ENCODE measurements at places on chromosomes 1 and 21.
A peak's percentile ranks its signal among the peaks of the same experiment; 100 is the strongest.

GRCh38 chr1:86504137-86504479 is 35.4 kb downstream of the CLCA1 start:
- DNase-seq = no peak

- no peak for DNase-seq
Measured at GRCh38 chr1:167200749-167201148, 19.9 kb upstream of the POU2F1 start.

- no peak for DNase-seq
Measured at GRCh38 chr1:37448691-37449417, 25.5 kb upstream of the ZC3H12A start.

GRCh38 chr1:2583871-2584351 is 2.7 kb upstream of the PRXL2B start:
- no peak for DNase-seq

GRCh38 chr1:34070201-34070836 is 94.7 kb downstream of the CSMD2 start:
- DNase-seq = no peak

DNA sequence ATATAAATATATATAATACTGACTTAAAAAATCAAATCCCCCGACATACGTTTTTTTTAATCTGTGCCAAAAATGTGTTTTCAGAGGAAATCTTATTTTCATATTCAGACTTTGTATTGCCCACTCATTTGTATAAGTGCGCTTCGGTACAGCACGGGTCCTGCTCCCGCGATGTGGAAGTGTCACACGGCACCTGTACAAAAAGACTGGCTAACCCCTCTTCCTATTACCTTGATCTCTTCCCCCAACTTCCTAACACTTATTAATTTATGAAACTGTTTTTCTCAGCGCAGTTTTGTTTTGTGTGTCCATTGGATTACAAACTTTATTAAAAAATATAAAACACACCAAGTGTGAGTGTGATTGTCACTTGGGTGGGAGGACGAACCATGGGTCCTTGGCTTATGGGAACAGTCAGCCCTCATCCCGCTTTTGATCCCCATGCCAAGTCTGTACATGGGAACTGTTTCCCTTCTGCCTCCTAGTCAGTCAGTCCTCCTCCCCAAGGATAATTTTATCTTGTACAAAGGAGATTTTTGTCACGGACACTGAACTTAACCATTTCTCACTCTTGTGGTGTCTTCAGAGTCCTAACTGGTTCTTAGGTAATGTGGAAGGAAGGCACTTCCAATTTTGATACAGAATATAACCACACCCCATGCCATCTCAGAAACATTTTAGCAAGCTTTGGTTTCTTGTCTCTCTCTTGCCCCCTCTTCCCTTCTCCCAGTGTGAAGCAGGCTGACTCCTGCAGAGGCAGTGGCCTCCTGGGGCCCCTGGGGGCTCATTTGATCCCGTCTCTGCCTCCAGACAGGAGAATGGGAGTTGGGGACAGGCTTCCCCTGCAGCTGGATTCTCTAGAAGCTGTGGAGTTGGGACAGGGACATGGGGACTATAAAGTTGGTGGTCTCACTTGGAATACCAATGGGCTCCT is 35.5 kb downstream of the ZBTB17 start:
- peak; percentile 32 for DNase-seq

DNA sequence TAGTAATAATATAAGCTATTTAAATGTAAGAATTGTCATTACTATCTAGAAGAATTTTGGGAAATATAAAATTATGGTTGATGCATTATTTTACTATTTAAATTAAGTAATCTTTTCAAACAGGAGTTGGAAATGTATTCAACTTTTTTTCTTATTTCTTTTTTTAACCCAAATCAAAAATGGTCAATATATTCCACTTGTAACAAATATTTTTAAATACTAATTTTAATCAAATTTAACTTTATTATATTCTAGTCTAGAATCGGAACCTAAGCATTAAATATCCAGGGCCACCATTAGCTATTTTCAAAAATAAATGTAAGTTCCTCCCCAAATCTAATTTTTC is 37.2 kb upstream of the S1PR1 start:
- no peak for DNase-seq

GRCh38 chr21:16195538-16195910 is 465.7 kb downstream of the USP25 start:
- no peak for DNase-seq

GRCh38 chr21:46618738-46619379 is 14.0 kb upstream of the S100B start:
- DNase-seq = no peak

- DNase-seq = no peak
Measured at GRCh38 chr1:212498283-212499040, 65.7 kb downstream of the NENF start.

DNA sequence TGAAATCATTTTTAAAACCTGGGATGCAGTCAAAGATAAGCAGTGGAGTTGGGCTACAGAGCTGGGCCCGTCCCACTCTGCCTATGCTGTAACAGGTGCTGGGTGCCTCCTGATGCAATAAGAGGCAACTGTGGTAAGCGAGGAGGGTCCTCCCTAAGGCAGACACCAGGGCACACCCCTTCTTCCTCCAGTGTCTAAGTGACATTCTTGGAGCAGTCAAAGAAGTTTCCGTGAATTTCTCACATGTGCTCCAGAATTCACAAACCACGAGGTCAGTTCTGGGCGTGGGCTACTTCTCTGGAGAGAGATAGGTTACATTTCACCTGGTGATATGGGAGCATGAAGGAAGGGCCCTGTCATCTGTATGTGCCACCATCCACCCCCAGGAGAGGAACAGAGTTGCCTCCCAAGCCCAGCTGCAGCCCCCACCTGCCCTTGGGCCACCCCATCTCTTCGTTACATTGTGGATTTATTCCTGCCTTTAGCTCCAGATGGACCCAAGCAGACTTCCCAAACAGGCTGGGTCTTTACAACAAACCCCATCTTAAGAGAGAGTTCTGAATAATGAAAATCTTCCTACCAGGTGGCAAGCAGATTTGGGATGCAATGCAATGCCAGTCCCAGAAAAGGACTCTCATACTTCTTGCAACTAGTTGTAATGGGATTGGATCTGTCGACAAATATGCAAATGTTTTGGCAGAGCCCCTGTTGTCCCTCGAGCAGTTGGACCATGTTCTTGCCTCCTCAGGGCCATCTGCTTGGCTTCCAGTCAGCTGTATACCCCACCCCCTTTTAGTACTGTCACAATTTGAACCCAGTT is 82.5 kb upstream of the CNTN2 start:
- no peak for DNase-seq

DNA sequence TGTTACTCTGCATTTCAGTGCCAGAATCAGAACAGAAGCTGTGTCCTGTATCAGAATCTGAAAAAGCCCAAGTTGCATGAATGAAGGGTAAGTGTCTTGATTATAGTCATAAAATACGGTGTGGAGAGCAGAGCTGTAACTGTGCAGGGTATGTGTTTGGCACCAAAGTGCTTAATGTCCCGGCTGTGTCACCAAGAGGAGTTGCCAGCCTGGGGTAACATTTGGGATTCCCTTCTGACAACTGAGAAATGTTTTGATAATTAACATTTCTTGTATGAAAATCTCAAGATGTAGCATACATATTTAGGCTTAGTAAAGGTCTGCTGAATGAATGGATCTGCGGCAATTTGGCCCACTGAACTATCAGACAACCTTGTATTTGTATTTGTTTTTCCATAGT is 33.3 kb downstream of the AKNAD1 start:
- DNase-seq = no peak

GRCh38 chr1:200558866-200559459 is 61.6 kb downstream of the KIF14 start:
- no peak for DNase-seq

DNA sequence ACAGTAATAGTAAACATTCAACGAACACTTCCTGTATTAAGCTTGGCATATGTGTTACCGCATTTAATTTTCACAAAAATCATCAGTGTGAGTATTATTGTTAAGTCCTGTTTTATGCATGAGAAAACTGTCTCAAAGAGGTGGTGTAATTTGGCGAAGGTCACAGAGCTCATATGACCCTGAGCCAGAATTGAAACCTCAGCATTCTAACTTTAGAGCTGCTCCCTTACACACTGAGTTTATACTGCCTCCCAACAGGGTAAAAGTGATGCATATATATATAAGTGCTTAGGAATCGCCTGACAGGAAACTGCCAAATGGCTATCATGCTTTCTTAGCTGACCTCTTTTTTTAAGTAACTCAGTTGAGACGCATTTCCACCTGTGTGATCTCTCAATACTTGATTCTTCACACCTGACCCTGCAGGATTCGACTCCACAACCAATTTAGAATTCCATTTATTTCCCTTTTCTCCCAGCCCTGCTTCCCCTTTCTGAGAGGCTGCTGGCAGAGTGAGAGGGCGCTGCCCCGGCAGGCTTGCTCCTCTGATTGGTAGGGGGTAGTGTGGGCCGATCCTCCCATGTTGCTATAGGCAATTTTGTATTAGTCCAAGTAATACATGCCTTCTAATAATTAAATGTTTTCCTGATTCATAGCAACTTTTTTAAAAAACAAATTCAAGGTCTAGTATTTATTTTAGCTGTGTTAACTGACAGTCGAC is 40.5 kb downstream of the ZBTB40 start:
- DNase-seq = no peak

DNA sequence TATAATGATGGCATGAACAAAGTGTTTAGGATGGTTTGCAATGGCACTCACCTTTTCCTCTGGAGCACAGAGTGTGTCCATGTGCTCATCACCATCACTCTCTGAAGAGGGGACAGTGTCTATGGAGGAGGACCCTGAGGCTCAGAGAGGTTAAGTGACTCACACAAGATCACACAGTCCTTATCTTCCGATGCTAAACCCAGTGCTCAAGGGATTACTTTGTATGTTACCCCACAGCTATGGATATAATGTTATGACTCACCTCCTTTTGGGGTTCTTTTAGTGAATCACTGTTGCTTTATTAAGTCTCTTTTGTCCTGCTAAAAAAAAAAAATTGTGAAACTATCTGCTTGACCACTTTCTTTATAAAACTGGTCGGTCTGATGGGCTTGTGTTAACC is 67.6 kb downstream of the TENT5C start:
- DNase-seq = no peak

- DNase-seq = no peak
Measured at GRCh38 chr21:33033961-33034413, 8.3 kb downstream of the OLIG2 start.

DNA sequence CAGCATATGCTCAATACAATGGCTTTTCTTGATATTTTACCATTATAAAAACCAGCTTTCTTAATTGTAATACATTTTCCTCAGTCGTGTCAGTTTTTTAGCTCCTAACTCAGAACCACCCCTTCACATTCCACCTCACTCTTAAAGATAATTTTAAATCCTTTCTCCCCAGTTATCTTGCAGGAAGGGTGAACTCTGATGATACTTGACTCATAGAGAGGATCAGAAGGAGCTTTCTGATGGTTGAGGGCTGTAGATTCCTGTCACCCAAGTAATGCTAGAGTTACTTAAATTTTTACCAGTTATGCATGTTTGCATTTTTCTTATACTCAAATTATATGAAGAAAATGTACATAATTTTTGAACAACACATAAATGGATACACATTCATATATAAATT is 233.7 kb downstream of the NCAM2 start:
- DNase-seq = no peak

DNA sequence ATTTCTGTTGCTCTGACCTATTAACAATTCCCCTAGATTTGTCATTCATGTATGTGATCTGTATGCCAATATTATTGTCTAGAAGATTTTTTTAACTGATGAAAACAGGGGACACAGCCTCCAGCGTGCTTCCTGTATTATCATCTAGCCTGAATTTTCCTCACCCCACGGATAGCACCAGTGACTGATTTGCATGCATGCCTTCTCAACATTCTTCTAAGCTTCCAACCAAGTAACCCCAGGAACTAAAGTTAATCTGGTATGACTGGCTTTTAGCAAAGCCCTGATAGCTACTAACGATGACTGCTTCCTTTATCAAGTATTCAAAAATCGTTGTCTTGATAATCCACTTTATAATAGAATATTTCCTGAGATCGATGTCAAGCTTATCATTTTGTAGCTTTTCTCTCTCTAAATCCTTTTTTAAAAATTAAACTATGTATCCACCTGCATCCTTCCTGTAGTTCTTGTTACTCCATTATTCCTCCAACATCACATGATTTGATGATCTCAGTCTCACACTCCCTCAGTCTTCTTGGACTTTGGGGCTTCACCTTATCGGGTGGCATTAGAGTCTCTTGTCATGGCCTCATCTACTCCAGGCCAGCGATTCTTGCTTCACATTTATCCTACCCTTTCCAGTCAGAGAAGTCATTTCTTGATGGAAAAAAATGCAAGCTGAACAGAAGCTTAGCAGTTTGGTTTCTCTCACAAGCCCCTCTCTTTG is 19.0 kb downstream of the BCAR3 start:
- DNase-seq = no peak

GRCh38 chr1:40662864-40663263 is 2.6 kb downstream of the RIMS3 start:
- no peak for DNase-seq

- peak; percentile 84 for DNase-seq
Measured at GRCh38 chr1:86774305-86775295, 70.2 kb downstream of the SH3GLB1 start.

GRCh38 chr1:9482816-9483572 is 56.3 kb upstream of the SLC25A33 start:
- no peak for DNase-seq

- DNase-seq = no peak
Measured at GRCh38 chr1:65830306-65830705, 37.6 kb downstream of the PDE4B start.

DNA sequence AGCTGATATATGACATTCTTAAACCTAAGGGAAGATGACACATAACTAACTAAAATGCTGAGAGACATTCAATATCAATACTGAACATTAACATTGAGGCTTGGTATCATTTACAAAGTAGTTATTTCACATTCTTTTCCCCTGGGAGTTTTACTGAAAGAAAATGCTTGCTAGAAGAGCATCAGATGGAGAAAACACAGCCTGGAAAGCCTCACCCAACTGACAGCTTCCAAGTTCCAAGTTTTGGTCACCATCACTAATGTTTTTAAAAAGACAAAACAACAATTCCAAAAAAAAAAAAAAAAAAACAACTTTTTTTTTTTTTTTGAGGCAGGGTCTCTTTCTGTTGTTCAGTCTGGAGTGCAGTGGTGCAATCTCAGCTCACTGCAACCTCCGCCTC is 80.6 kb downstream of the DSCAM start:
- no peak for DNase-seq

GRCh38 chr1:19343617-19344350 is 31.7 kb downstream of the SLC66A1 start:
- no peak for DNase-seq

GRCh38 chr1:54697896-54698295 is 17.8 kb upstream of the TTC4 start:
- no peak for DNase-seq

DNA sequence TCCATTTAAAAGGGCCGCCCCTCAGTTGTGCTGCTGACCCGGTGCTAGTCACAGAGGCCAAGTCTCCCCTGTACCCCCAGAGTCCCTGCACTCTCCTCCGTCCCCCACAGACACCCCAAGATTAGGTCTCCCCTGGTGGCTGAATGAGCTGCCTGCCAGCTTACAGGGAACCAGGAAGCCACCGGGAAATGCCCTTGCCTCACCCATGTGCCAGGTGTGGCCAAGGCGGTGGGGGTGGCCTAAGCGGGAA is 32.7 kb downstream of the HSPG2 start:
- DNase-seq = no peak

GRCh38 chr1:211737115-211738035 is 62.0 kb upstream of the NEK2 start:
- no peak for DNase-seq

GRCh38 chr1:183968386-183968785 is 69.1 kb downstream of the COLGALT2 start:
- DNase-seq = no peak

All from right atrium auricular region (tissue), 2 donors.